Left lung (tissue), 14 donors: ENCODE measurements at places on chromosomes 11 and 22. TPM values are rescaled to one million over a fixed set of nuclear protein-coding genes. Genes with fewer than 3 reads are reported as not detected.

GRCh38 chr22:48871176-48871840, 956.4 kb downstream of the BRD1 start:
- no peak overlapping the region for H3K4me3 ChIP-seq
- peaks cover 30% of the 10 kb centered on the region for H3K27me3 ChIP-seq
- no peak overlapping the region for H3K27ac ChIP-seq
- DNase-seq = no peak
- H3K36me3 ChIP-seq = no peaks in the 10 kb centered on the region
- H3K4me1 ChIP-seq = no peaks in the 10 kb centered on the region

DNA sequence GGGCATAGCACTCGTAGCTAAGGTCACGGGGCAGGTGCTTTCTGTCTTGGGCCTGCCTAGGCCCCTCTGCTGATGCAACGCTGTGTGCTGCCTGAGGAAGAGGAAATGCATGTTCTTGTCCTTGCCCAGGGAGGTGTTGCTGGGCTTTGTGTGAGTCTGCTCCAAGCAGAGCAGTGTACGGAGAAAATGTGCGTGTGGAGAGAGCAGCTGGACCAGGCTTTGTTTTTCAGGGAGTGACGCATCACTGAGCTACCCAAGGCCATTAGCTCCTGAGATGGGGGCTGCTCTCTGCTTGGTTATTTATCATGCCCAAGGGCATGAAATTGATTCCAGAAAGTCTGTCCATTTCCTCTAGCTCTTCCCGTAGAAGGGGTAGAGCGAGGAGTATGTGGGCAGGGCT, 82.9 kb upstream of the THY1 start:
- H3K4me3 ChIP-seq = no peak overlapping the region
- no peaks in the 10 kb centered on the region for H3K4me1 ChIP-seq
- DNase-seq = no peak
- H3K27ac ChIP-seq = no peak overlapping the region
- no peaks in the 10 kb centered on the region for H3K36me3 ChIP-seq

DNA sequence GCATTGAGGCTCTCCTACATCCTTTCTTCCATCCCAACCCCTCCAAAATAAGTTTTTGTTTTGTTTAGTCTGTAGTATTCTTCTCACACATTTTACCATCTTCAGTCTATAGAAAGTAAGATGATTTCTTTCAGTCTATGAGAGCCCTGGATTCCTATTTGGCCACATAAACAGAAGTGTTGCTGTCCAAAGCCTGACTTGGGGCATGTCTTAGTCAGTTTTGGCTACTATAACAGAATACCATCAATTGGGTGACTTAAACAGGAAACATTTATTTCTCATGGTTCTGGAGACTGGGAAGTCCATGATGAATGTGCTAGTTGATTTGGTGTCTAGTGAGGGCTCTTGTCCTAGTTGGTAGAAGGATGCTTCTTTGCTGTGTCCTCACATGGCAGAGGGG, 146.8 kb upstream of the DDI1 start:
- H3K27ac ChIP-seq = no peak overlapping the region
- DNase-seq = no peak
- no peak overlapping the region for H3K4me3 ChIP-seq
- no peaks in the 10 kb centered on the region for H3K36me3 ChIP-seq
- H3K4me1 ChIP-seq = no peaks in the 10 kb centered on the region
- no peaks in the 10 kb centered on the region for H3K27me3 ChIP-seq

DNA sequence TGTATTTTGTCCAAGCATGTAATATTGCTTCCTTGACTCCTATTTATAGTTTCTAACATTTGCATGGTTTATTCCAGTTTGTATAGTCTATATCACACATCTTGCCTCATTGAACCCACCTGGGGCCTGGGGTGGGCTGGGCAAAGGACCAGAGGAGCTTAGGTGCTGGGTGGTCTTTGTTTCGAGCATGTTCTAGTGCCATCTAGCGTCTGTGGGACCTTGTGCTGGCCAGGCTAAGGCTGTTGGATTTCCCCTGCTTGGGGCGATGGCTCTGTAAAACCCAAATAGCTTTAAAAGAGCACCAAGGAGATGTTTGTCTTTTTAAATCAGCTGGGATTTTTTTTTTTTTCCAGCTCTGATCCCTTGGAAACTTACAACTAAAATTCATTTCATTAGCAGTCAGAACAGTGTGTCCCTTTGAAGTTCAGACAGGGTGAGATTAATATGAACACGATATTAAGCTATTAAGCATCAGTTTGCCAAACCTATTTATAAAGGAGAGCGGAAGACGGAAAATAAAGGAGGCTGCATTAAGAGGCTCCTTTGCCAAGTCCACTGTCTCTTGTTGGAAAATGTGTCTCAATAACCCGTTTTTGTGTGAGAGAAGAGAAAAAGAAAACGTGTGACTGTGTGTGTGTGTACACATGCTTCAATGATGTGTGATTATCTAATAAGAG, 157.4 kb downstream of the COMMD9 start:
- no peaks in the 10 kb centered on the region for H3K36me3 ChIP-seq
- no peak overlapping the region for H3K4me3 ChIP-seq
- no peak overlapping the region for H3K27ac ChIP-seq
- no peaks in the 10 kb centered on the region for H3K4me1 ChIP-seq
- DNase-seq = peak; percentile 56

The PANX3 gene
- total RNA-seq = not detected

The SLC5A1 gene
- 1.1 TPM for total RNA-seq
